SK-MEL-5 (cell line): ENCODE measurements at places on chromosomes 2 and 18. TPM values are rescaled to one million over a fixed set of nuclear protein-coding genes. Genes with fewer than 3 reads are reported as not detected.
A peak's percentile ranks its signal among the peaks of the same experiment; 100 is the strongest.

DNA sequence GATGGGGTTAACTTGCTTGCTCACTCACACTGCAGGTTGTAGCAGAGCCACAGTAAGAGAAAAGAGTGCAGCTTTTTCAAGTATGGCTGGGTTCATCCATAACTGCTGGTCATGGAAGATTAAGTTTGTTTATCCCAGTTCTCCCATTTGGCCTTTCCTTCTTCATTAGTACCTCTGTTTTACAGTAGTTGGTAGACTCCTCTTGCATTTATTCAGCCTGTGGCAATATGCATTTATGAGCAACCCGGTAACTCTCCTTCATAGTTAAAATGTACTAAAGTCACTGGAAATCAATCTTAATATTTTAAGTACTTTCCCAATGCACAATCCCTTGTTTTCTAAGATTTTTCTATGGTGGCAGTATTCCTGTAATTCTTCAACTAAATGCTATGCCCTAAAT lies 14.0 kb downstream of the FTCDNL1 start:
- no peak for DNase-seq

GRCh38 chr2:228688007-228688645 lies 506.6 kb upstream of the SPHKAP start:
- DNase-seq: no peak

GRCh38 chr2:191115391-191115790 lies 35.4 kb downstream of the STAT4 start:
- DNase-seq: no peak

- DNase-seq: peak; percentile 45
These were observed 770 bp downstream of the NBAS start for GRCh38 chr2:15560140-15560987.

DNA sequence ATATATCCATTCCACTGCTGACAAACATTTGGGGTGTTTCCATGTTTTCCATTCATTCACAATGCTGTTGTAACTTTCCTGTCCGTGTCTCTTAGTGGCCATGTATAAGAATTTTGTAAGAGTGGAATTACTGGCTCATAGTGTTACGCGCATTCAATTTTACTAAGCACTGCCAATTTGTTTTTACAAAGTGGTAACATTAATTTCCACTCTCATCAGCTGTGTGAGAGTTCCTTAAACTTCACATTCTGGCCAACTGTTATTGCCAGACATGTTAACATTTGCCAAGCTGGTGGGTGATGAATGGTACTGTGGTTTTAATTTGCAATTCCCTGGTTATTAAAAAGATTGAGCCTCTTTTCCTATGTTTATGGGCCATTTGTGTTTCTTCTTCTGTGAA lies 134.2 kb downstream of the DTNB start:
- no peak for DNase-seq

GRCh38 chr2:143142598-143142997 lies 13.4 kb downstream of the ARHGAP15 start:
- DNase-seq: no peak

GRCh38 chr2:47023332-47023731 lies 107.7 kb upstream of the MCFD2 start:
- no peak for DNase-seq

GRCh38 chr18:55634545-55634944 lies 46.6 kb upstream of the TCF4 start:
- DNase-seq: peak; percentile 2

DNA sequence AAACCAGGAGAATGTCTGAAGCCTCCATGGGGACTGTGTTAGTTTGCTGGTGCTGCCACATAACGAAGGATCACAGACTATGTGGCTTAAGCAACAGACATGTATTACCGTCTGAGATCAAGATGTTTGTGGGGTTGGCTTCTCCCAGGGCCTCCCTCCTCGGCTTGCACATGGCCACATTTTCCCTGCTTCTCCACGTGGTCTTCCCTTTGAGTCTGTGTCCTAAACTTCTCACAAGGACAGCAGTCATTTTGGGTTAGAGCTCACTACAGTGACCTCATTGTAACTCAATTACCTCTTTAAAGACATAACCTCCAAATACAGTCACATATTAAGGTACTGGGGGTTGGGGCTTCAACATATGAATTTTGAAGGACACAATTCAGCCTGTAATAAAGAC lies 44.6 kb upstream of the LPIN2 start:
- DNase-seq: no peak

DNA sequence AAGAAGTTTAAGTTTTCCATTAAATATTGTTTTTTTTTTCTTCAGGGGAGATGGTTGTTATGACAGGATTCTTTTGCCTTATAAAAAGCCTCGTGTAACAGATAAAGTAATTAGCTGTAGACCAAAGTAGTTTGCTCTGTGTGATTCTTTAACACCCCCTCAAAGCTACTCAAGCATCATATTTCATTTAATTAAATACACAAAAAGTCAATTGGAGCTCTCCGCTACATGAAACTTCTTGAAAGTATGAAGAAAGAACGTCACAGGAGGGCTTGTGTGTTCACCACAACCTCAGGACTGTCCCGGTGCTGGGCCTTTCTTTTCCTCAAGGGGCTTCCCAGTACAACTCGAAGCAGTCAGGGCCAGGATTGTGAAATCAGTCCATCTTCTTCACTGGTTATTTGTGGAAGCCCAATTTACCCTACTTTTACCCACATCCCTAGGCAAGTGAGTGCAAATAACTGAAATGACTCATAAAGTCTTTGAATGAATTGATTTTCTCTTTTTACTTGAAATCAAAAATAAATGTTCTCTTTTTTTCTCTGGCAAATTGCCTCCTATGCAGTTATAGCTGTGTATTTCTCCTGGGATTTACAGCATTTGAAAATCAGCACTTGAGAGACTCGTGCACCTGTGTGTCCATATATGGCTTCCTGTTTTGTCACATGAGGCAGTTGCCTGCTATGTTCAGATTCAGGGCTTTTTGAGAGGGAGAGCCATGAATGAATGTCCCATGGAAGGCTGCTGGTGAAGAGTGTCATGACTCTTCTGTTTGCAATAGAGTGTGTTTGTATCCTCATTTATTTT lies 48.6 kb downstream of the LINC00305 start:
- no peak for DNase-seq

DNA sequence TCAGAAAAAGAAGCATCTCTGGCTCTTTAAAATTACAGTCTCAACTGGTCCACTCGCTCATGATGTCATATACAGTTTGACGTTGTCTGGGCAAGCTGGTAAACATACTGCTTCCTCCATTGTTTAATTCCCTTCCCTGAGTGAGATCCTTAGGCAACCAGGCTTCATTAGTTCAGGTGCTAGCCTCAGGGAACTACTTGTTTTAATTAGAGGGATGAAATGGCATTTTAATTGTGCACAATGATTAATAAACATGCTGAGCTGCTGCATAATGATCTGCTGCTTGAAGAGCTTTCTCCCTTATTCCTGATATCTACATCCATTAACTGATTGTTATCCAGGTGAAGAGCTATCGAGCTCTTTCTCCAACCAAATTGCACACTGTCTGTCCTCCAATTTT lies 195.6 kb upstream of the ETAA1 start:
- DNase-seq: no peak

DNA sequence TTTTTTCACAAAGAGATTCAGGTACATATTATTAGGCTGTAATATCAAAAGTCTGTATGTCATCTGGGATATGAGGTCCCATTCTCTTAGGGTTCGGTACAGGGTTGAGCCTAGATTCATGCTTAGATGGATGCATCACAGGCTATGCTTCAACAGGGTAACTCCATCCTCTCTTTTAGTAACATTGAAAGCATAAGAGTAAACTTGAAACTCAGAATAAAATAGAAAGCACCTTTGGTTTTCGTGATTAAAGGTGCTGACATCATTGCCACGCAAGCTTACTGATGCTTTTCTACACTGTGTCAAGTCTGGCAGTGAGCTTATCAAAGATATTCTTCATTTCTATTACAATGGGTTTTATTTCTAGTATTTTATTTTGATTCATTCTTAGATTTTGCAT lies 419.1 kb upstream of the DSEL start:
- no peak for DNase-seq

GRCh38 chr2:49801898-49802450 lies 647.7 kb upstream of the FSHR start:
- DNase-seq: no peak

- DNase-seq: no peak
These were observed 105.5 kb downstream of the POLE4 start for GRCh38 chr2:75063906-75064305.

GRCh38 chr2:172095146-172095904 lies 7.4 kb downstream of the DLX2 start:
- peak; percentile 63 for DNase-seq

DNA sequence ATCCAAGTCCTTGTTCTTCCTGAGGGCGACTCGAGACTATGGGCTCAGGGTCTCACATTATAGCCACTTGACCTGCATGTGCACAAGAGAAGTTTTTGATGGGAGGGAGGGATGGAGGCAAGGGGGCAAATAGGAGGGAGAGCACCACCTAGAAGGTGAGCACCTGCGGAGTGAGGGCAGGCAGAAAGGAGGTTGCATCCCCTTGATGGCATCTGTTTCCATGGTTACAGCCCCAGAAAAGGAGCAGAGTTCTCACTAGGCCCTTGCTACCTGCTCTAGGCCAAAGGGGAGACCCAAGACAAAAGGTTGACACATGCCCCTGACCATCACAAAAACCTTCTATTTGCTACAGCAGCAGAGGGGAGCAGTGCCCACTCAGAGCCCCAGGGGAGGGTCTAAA lies 131.5 kb upstream of the SERTAD2 start:
- no peak for DNase-seq

GRCh38 chr18:57841568-57841967 lies 38.5 kb upstream of the ATP8B1 start:
- no peak for DNase-seq

GRCh38 chr2:22521620-22522019 lies 863.4 kb upstream of the KLHL29 start:
- no peak for DNase-seq

HAUS1 gene
- 26.7 and 32.6 TPM in 2 replicates for total RNA-seq

DSC2 gene
- 0.29 and 0.45 TPM in 2 replicates for total RNA-seq

PSMA8 gene
- total RNA-seq: not detected in 2 replicates

CROCC2 gene
- not detected in 2 replicates for total RNA-seq
